ENCODE measurements at places on chromosomes 12 and 14.
A peak's percentile ranks its signal among the peaks of the same experiment; 100 is the strongest.

GRCh38 chr12:1575408-1576401, 18.7 kb downstream of the FBXL14 start:
- DNase-seq, result no peak

DNA sequence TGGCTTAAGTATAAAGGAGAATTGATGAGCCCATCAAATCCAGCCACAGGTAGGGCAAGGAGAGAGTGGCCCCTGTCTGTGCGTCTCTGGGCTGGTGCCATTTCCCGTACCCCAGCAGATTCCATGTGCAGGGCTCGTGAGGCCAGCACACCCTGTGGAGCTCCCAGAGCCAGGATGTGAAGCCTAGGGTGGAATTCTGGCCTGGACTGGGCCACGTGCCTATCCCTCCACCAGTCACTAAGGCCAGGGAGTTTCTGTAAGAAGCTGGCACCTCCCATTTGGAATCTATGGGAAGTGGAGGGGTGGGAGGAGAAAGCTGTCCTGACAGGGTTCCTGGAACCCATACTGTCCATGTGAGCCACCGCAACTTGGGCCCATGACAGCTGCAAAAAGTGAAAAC, 148.5 kb downstream of the FOXN3 start:
- no peak for DNase-seq

DNA sequence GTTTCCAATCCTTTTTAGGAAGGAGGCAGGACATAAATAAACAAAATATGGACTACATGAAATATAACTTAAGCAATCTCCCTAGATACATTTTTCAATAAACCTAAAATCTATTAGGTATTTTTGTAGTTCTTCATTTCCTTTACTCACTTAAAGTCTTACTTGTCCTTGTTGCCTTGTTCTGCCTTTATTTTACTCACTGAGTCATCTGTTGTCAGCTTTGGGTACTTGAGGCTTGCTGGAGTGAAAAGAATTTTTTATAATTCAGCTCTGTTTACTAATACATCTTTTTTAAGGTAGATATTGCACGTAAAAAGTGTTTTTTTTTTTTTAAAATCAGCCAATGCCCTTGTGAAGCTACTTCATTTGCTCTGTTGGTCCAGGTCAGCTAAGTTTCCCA, 216.2 kb downstream of the PELI2 start:
- no peak for DNase-seq

DNA sequence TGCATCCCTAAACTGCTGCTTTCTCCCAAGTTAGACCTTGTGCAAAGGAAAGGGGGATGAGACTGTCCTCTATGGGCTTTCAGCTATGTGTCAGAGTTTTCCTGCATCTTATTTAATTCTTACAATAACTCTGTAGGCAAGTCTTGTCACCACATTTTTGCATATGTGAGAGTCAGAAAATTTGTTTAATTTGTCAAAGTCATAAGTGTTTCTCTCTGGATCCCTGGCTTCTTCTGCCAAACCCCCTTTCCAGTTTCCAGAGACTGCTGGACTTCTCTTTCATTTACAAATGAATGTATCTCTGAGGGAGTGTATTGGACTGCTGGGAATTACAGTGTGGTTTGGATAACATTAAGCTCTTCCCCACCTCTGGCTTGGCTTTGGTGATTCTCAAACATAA, 877.6 kb upstream of the SEL1L start:
- no peak for DNase-seq

DNA sequence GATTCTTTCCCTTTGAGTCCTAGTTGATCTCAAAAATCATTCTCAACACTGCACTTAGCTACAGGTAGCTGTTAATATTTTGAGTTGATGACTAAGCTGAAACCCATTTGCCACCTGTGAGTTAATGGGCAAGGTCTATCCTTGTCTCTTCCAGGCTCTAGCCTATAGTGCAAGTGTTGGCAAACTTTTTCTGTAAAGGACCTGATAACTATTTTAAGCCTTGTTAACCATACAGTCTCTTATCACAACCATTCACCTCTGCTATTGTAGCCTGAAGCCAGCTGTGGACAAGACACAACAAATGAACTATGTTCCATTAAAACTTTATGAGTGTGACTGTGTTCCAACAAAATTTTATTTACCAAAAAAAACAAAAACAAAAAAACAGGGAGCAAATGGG, 19.4 kb downstream of the RAP1B start:
- DNase-seq, result no peak

DNA sequence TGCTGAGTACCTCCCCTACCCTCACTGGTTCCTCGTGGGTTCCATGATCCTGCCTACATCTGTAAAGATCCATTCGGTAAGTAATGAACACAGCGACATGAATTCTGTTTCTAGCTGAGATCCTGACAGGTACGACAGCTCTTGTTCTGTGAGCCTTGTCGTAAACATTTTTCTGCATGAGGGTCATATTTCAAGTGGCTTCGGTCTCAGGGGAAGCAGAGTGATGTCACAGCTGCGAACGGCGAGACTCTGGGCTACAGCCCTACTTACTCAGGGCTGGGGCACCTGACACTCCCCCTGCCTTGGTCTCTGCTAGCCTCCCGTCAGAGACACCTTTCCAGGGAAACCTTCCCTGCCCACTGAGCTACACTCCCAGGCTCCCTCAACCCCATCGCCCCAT, 85.8 kb downstream of the RBM19 start:
- DNase-seq, result no peak

- no peak for DNase-seq
These were observed 24.7 kb downstream of the DUSP6 start for GRCh38 chr12:89327486-89328094.

DNA sequence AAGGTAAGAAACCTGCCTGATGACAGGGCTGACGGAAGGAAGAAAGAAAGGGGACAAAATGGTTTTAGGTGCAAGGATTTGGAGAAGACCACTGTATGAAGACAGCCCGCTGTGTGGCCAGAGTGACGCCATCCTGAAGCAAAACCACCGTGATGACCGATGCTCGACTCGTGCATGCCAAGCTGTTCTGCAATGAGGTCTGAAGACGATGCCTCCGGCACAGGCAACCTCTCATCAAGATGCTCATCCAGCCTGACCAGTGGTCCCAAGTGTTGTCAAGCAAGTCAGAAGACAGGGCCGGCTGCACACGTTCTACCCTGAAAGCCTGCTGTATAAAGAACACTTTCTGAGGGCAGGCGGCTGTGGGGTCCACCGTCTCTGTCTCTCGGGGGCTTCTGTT, 34.8 kb downstream of the STX2 start:
- no peak for DNase-seq

DNA sequence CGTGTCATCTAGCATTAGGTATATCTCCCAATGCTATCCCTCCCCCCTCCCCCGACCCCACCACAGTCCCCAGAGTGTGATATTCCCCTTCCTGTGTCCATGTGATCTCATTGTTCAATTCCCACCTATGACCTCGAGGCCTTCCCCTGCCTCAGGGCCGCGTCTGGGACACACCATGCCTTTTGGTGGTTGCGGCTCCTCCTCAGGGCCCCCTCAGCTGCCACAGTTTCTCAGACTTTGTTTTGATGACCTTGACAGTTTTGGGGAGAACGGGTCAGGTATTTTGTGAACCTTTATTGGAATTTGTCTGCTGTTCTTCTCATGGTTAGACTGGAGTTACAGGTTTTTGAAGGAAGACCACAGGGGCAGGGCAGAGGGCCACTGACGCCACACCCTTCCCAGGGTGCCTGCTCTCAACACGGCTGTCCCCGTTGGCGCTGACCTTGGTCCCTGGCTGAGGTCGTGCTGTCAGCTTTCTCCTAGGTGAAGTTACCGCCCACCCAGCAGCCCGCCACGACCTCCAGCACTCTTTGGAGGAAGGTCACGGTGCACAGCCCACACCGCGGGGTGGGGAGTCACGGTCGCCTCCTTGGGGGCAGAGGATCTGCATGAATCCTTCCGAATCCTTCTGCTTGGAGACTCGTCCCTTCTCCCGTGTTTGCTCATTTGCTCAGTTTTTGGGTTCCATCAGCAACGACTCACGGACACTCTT, 130.5 kb downstream of the KIF26A start:
- peak; percentile 55 for DNase-seq

DNA sequence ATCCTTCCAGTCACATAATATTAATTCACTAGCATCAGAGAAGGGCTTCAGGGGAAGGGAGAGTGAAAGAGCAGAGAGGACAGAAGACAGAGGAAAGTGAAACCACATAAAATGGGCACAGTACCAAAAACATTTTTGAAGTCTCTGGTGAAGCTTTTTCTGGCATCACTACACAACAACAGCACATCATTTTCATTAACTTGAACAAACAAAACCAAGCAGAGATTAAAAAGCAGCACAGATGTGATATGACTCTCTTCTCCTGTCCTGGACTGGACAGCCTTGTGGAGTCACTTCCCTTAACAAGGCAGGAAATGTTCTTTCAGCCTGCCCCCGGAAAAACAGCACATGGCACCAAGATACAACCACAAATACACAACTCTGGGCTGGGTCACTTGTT, 112.0 kb downstream of the TSPAN8 start:
- DNase-seq, result no peak

DNA sequence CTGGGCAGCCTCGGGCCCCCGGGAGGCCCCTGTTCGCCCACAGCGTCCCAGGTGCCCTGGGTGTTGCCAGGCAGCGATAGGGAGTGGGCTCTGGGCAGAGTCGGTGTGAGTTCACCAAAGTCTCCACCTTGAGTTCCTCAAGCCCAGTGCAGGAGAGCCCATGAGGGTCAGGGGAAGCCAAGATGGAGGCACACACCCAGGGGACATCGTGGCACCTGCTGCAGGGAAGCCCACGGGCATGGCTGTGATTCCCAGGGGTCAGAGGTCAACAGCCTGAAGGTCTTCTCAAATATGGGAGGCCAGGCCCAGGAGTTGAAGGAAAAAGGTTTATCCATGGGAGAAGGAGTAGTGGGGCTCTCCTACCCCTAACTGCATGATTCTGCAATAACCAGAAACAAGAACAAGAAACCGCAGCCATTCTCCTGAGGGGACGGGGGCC, 148.8 kb downstream of the ADGRD1 start:
- DNase-seq, result no peak

- DNase-seq, result no peak
These were observed 195.8 kb upstream of the DIO3 start for GRCh38 chr14:101365329-101366158.

- DNase-seq, result no peak
These were observed 88.6 kb downstream of the NINJ2 start for GRCh38 chr12:574475-575128.

DNA sequence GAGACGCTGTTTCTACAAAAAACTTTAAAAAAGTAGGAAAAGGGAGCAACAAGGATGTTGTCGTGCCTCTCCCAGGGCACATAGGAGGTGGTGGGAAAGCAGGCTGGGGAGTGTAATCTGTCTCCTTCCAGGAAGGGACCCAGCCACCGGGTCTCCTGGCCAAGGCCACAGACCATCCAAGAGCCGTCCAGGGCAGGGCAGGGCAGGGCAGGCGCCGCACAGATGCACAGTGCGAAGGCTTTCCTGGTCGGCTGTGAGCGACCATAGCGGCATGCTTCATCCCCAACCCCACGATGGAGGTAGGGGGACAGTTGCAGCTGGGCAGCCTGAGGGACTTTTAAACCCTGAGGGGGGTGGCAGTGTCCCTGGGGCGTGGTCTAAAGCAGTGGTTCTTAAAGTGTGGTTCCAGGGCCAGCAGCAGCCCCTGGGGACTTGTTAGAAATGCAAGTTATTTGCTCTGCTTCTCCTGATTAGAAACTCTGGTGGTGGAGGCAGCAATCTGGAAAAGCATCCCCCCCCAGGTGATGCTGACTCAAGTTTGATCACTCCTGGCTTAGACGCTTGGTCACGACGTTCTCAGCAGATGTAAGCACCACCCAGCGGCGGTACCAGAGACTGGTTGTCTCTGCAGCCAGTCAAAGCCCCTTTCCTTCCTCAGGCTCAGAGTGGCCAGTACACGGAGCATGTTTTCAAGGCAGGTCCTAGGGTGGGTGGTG, 197.4 kb upstream of the PRMT8 start:
- no peak for DNase-seq

DNA sequence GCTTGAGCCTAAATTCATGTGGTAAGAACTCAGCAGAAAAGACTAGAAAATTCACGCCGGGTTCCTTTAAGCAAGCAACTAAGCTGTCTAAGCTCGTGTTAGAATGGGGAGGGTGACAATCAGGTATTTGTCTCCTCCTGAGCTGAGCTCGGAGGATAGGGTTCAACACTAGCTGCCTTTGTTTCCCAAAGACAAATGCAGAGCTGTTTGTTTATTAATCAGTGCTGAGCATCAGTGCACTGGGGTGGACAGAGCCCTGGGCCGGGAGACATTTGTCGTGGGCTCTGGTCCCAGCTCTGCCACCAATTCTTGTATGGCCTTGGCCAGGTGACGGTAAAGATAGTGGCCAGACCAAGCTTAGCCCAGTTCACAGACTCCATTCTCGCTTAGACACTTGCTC, 43.7 kb downstream of the DEGS2 start:
- DNase-seq, result no peak

DNA sequence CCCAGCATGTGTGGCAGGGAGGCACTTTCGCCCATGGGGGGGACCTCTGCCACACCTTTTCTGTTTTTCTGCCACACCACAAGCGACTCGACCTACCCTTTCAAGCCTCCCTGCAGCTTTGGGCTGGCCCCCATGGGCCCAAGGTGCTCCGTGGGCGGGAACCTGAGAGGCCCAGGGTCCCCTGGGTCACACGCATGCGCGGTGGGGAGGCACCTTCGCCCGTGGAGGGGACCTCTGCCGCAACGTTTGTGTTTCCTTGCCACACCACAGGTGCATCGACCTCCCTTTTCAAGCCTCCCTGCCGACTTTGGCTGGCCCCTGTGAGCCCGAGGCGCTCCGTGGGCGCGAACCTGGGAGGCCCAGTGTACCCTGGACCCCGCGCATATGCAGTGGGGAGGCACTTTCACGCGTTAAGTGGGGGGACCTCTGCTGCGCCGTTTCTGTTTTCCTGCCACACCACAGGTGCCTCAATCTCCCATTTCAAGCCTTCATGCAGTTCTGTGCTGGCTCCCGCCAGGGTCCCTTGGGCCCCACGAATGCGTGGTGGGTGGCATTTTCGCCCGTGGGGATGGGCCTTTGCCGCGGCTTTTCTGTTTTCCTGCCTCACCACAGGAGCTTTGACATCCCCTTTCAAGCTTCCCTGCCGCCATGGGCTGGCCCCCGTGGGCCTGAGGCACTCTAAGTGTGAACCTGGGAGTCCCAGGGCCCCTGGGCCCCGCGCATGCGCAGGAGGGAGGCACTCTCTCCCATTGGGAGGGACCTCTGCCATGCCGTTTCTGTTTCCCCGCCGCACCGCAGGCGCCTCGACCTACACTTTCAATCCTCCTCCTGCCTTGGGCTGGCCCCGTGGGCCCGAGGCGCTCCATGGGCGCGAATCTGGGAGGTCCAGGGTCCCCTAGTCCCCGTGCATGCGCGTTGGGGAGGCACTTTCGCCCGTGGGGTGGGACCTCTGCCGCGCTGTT, 332.2 kb downstream of the ALG10 start:
- DNase-seq, result no peak
